ENCODE measurements at places on chromosomes 2 and 18.

GRCh38 chr2:3504741-3505140, 14.6 kb downstream of the ADI1 start:
- no peak for DNase-seq

DNA sequence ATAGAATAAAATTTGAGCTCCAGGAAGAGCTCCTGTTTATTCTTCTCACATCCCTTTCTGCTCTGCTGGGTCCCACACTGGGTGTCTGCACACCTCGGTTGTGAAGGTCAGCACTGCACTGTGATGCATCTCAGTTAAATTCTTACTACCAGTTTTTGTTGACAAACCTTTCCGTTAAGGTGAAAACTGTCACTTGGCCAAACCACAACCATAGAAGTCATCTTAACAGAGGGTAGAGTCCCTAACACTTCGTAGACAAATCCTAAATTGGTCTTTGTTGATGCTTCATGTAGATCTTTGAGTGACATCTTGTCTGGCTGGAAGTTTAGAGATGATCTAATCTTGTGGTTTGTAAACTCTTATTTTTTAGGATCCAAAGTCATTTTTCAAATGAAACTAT, 167.4 kb upstream of the MAP3K20 start:
- no peak for DNase-seq

- DNase-seq, result no peak
These were observed 124.7 kb downstream of the HDAC4 start for GRCh38 chr2:239275847-239276831.

DNA sequence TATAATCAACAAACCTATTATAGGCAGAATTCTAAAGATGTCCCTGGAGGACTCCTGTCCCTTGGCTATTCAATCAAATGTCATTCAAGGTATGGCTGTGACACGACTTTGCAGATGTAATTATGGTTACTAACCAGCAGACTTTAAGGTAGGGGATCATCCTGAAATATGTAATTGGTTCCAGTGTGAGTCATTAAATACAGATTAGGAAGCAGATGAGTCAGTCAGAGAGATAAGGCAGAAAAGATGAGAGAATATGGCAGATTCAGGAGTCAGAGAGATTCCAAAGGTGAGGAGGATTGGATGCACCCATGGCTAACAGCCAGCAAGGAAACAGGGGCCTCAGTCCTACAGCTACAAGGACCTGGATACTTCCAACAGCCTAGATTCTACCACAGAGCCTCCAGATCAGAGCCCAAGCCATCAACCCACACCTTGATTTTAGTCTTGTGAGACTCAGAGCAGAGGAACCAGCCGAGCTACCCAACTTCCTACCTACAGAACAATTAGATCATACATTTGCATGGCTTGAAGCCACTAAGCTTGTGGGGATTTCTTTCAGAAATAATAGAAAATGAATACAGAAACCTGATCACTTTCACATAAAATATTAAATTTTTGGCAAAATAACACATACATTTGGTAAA, 11.2 kb upstream of the PROM2 start:
- DNase-seq, result no peak

DNA sequence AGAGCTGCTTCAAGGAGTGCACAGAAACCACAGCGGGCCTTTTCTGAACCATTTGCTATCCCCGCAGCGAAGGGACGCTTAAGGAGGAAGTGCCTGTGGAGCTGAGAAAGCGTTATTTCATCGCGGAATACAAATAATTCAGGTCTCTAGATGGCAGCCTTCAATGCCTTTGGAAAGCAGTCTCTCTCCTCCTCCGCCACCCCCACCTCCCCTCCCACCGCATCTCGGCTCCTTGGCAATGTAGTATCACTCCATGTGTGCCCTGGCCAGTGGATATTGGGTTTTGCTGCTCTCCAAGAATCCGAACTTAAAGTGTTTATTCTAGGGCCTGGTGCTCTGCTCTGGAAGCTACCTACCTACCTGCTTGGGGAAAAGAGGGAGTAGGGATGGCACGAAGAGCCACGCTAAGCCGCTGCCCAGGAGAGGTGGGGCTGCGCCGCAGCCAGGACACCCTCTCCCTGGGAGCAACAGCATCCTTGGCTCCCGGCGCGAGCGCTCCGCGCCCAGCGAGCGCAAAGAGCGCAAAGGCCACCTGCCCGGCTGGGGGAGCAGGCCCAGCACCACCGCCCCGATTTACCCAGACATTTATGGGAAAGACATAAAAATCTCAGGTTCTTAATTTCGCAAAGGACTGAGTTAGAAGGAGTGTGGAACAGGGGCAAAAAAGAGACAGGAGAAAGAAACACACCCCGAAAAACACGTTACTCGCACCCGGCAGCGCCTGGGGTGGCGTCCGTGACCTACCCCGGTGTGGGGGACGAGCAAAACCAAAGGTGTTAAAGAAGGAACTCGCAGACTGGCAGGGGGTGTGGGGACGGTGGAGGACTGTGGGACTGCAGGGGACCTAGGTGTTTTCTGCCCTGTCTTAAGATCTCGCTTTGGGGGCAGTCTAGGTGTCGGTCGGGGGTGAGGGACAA, 1.0 kb downstream of the SPHKAP start:
- no peak for DNase-seq

- DNase-seq, result no peak
These were observed 56.0 kb downstream of the AGAP1 start for GRCh38 chr2:235549735-235550377.

- no peak for DNase-seq
These were observed 335.1 kb downstream of the SETBP1 start for GRCh38 chr18:45015788-45016128.

DNA sequence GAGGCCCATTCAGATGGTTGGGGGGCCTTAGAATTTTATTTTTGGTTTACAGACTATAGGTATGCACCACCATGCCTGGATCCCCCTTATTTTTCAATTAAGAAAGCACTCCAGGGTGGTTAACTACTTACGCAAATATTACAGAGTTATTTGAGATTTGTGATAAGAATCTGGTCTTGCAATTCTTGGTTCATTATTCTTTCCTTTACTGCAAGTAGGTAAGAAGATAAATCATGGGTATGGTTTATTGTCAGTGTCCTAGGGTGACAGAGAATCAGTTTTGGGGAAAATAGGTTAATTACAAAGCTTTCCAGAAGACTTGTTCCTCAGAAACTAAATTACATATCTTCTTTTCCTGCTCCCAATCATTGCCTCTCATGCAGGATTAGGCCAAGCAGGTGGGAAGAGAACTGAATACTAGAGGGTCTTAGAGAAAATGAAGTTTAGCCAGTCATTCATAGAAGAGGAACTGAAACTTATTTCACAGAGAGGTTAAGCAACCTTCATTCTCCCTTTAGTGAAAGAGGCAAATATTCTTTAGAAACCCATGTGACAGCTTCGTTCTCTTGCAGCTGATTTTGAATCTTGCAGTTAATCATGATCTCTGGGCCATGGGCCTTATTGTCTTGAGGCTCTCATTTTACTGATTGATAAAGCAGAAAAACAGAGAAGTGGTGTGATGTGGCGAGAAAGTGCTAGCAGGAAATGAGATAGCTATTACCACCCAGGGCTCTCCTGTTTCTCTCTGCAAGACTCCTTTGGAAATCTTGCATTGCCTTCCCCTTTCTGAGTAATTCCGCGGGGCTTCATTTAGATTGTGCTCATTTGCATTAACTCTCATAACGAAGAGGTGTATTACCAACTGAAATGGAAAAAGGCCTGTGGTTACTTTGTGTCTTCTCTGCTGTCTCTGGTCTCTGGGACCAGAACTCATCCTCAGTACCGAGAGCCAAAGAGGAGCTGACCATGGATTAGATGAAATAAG, 44.8 kb upstream of the ARHGAP25 start:
- no peak for DNase-seq

DNA sequence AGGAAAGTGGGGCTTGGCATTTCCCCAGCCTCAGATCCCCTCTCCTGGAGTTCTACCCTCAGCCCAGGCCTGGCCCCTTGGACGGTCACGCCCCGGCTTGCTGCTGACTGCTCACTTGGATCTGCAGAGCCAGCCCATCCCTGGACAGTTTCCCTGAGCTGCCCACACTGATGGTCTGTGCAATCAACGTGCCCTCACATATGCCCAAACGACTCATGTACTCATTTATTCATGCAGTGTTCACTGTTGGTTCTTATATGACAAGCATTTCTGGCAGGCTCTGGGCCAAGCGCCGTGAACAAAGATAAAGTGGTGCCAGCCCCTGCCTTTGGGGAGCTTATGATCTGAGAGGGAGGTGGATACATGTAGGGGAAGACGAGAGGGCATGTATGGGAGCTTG, 20.3 kb upstream of the GLI2 start:
- no peak for DNase-seq

DNA sequence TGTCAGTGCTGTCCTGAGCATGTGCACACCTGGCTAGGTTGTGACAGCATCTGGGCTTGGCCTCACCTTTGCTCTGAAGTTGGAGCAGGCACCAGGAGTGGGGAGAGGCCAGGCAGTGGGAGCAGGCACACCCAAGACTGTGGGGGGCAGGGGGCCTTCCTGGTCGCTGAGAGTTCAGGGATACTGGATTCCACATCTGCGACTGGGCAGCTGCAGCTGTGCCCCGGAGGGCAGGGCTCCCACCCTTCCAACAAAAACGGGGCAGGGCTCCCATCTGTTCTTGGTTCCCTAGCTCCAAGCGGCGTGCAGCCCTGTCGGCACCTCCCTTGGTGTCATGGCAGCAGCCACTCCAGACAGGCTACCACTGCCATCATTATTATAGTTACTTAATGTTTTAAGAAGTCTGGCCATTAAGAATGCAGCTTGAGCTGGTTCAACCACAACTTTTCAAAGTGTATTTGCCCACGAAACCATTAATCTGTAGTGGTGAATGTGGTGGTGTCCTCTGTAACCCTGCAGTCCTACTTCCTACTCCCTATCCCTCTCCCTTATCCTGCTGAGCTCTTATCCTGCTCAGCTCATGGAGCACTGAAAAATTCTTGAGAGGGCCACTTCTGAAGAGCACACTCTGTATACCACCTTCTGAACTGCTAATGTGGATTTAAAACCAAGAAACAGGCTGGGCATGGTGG, 48.0 kb upstream of the RAB1A start:
- DNase-seq, result no peak

GRCh38 chr2:29834624-29835023, 86.8 kb downstream of the ALK start:
- no peak for DNase-seq

GRCh38 chr2:100527440-100528015, 35.3 kb upstream of the PDCL3 start:
- DNase-seq, result no peak
